ENCODE measurements at places on chromosomes 3 and 15. TPM values are rescaled to one million over a fixed set of nuclear protein-coding genes. Genes with fewer than 3 reads are reported as not detected.

DNA sequence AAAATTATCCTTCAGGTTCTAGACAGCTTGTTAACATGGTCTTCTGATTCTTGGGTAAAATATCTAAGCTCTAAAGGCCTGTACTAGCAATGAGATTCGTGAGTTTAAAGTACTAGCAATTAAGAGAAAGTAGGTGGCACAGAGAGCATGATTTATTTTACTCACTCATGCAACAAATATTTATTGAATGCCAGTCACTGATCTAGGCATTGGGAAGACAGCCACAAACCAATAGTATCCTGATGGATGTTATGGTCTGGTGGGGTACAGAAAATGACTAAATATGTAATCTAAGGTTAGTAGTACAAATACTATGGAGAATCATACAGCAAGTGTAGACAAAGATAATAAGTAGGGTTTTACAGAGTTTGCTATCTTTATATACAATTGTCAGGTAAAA is 751.3 kb downstream of the ZNF385D start:
- no peak overlapping the region for H3K27ac ChIP-seq
- no peak for DNase-seq
- H3K4me3 ChIP-seq, result no peak overlapping the region
- H3K27me3 ChIP-seq, result no peaks in the 10 kb centered on the region
- H3K4me1 ChIP-seq, result no peaks in the 10 kb centered on the region
- H3K36me3 ChIP-seq, result no peaks in the 10 kb centered on the region

GRCh38 chr3:86175051-86175536 is 815.9 kb downstream of the VGLL3 start:
- no peaks in the 10 kb centered on the region for H3K36me3 ChIP-seq
- H3K4me1 ChIP-seq, result no peaks in the 10 kb centered on the region
- no peak overlapping the region for H3K4me3 ChIP-seq
- H3K27ac ChIP-seq, result no peak overlapping the region
- no peaks in the 10 kb centered on the region for H3K27me3 ChIP-seq
- no peak for DNase-seq

- H3K36me3 ChIP-seq, result no peaks in the 10 kb centered on the region
- no peaks in the 10 kb centered on the region for H3K4me1 ChIP-seq
- H3K27me3 ChIP-seq, result no peaks in the 10 kb centered on the region
- H3K4me3 ChIP-seq, result no peak overlapping the region
Observed at GRCh38 chr15:70935631-70936030, 43.0 kb downstream of the LRRC49 start.

DNA sequence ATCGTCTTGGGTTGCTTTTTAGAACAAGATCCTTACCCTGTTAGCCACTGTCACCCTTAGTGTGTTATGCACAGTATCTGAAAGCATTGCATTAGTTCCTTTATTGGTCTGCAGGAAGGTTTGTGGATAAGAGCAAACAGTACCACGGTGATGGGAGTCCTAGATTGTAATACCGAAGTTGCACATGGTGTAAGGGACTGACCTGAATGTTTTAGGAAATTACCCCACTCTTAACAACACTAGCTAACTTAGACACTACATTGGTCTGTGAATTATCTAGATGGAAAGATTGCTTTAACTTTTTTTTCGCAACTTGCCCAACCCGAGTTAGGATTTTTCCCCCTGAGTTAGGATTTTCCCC is 1.3 kb downstream of the STT3B start:
- H3K27ac ChIP-seq, result no peak overlapping the region
- H3K27me3 ChIP-seq, result no peaks in the 10 kb centered on the region
- DNase-seq, result no peak
- H3K36me3 ChIP-seq, result no peaks in the 10 kb centered on the region
- H3K4me1 ChIP-seq, result peaks cover 22% of the 10 kb centered on the region
- peak overlapping the region; percentile 93 for H3K4me3 ChIP-seq

The ALG3 gene
- 38.9 TPM for total RNA-seq

Data from tibial nerve (tissue), 4 donors.